ENCODE measurements at places on chromosomes 6 and 20.

DNA sequence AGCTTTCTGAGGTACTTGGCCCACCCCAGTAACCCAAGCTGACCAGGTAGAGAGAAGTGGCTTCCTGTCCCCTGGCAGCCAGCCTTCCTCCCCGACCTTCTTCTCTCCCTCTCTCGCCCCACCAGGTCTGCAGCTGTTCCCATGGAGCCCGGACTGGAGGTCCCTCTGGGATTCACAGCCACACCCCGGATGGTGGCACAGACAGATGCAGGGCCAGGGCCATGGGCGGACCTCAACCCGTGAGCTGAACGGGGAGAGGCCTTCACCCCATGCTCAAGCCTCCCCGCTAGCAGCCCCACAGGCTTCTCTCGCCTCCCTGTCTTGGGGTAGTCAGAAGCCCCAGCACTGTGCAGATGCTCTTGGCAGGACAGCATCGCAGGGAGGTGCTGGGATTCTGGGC, 41.3 kb downstream of the CPXM1 start:
- DNase-seq: no peak

DNA sequence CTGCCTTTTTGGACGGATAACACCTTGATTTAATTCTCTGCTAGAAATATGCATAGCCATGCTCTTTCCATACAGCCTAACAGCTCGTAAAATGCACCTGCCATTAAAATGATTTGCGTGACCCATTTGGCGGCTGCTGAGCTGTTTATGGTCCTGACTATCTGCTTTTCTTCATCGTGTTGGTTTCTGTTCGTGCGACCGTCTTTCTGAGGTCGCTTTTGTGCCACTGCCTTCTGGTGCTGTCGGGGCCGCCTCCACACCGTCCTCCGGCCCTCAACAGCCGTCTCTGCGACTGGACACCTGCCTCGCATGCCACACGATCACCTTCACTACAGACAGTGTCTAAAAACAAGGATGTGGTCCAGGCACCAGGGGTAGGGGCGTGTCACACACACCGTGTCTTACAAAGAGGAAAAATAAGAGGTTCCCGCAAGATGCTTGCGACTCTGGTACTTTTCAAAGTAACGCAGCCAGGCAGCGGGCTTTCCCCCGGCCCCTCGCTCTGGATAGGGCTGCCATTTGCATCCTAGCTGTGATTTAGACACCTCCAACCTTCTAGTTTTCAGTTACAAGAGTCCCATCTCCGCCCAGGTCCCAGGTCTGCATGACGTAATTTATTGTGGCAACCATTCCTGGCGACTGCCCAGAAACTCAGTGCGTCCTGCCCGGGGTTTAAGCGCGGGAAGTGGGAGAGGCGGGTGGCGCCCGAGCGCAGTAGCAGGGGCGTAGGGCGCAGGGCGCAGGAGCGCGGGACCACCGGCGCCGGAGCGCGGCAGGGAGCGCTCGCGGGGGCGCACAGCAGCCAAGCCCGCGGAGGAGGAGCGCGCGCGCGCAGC, at the start of gene STMND1:
Gene STMND1 (plus strand): TSS at position 629 of the 836 bp plus-strand sequence. CDS start 208 bp downstream, outside the sequence.
- DNase-seq: no peak

DNA sequence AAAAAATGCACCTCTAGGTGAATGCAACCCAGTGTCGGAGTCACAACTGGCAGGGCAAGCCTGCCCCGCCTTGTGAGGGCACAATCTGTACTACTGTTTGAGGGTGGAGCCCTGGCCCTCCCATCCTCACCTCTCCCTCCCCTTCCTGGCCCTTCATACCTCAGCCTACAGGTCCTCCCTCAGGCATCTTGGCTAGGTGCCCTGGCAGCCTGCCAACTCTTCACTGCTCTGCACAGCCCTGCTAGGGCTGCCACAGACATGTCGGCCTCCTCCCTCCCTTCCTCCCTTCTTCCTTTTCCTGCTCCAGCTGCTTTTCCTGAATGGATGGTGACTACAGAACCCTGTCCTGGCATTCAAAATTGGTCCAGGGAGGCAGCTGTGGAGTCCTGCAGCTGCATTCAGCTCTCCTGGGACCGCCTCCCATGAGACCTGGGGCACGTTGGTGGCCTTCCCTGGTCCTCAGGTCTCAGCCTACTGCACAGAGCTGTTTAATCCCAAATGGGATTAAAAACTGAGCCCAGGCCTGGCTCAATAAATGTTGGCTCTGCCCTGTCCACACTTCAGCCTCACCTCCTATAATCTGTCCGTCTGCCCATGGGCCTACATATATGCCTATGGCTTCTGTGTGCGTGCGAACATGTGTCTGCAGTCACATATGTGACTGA, 52.7 kb downstream of the CDH22 start:
- DNase-seq: peak; percentile 29

GRCh38 chr6:47456536-47456975, 21.0 kb upstream of the CD2AP start:
- DNase-seq: no peak

GRCh38 chr6:135114355-135115145, 59.9 kb upstream of the HBS1L start:
- DNase-seq: no peak
